ENCODE measurements at places on chromosomes 2 and 18.

- no peak for DNase-seq
Measured at GRCh38 chr18:23743733-23744333, 54.6 kb downstream of the LAMA3 start.

- no peak for DNase-seq
Measured at GRCh38 chr18:36829362-36830157, 633 bp downstream of the KIAA1328 start.

GRCh38 chr2:181814057-181814491, 77.5 kb upstream of the ITPRID2 start:
- DNase-seq, result no peak

DNA sequence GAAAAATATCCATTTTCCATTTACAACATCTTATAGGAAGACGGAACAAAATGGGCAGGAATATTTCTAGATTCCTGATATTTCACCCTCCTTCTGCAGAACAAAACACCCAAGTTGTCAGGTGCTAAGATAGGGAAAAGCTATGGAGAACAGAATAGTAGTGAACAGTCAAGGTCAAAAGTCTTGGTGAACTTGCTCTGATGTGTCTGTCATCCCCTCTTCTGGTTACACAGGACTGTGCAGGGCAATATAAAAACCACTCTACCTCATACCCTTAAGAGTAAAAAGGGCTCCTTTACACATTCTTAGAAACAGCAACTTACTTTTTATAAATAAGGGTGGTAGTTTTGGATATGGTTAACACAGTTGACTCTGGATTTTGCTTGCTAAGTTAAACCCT, 4.4 kb downstream of the MYL1 start:
- DNase-seq, result no peak

- DNase-seq, result no peak
Measured at GRCh38 chr2:9099341-9099751, 95.9 kb upstream of the MBOAT2 start.

GRCh38 chr2:239184968-239185903, 215.6 kb downstream of the HDAC4 start:
- DNase-seq, result peak; percentile 7

DNA sequence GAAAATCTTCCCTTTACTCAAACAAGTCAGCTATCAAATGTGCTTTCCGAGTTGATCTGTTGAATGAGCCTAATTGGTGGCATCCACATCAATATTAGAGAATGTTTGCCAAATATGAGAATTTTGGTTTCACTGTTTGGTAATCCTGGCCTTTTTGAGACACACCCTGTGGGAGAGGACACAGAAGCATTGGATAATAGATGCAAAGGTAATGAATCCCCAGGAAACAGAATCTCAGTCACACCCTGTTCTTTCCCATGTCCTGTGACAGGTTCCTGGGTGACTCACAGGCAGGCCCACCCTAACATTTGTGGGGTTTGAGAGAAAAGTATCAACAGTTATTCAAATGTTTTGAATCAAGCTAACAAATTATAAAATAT, 99.8 kb upstream of the PELI1 start:
- no peak for DNase-seq

DNA sequence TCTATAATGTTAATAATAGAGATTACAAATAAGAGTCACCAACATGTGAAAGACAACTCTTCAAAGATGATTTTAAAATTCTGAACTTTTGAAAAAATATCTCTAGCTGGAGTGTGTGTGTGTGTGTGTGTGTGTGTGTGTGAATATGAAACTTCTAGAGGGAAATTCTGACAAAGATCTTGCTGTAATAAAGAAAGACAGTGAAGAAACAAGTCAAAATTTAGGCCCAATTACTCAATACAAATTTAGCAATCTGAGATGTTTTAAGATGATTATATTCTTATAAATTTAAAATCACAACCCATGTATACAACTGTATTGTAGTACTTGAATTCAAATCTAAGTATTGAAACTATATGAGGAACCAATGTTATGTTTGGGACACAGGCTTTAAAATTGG, 57.2 kb upstream of the UGP2 start:
- no peak for DNase-seq

DNA sequence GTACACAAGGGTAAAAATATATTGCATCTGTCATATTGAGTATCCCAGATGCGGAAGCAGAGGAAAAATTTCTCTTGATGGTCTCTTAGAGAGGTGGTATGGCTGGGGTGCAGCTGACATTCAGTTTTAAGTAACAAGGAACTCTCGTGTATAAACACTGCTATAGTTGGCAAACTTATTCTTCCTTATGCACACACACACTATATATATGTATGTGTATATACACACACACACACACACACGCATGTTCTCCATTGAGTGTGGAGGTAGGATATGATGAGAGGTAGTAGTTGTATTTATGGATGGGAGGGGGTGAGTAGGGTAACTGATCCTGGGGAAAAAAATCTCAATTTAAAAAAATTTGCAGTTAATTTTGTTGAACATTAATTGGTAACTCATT, 10.6 kb downstream of the PHLPP1 start:
- DNase-seq, result no peak

DNA sequence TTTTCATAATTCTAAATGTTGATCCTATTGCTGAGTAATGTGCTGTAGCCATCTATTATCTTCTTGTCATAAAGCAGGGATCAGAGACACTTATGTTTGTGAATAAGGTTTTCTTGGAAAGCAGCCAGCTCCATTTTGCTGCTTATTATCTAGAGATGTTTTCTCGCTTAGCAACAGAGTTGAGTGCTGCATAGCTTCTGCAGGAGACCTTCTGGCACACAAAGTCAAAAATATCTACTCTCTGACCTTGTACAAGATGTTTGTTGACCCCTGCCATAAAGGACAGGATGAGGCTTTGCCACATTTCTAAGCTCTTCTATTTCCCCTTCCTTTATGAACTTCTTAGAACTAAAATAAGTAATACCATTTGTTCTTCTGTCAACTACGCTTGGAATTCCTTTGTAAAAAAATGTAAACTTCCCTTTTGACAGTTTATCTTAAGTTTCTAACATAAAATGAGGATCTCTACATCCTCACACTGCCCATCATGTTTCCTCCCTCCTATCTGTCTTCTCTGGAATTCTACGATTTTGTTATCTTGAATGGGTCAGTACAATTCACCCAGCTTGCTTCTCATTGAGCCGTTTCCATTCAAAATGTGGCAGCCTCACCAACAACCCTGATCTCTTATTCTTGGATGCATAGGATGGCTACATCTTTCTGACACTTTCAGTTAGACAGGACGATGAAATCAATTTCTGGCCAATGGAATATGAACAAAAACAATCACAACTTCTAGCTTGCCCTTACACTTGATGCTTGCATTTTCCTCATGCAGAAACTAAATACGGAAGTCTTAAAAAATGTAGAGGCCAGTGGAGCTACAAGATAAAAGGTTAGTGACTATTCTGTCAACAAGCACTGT, 1377.0 kb downstream of the SUCLG1 start:
- DNase-seq, result peak; percentile 25
